Progenitor cell of endocrine pancreas (in vitro differentiated cells): ENCODE measurements at places on chromosomes 1 and 21. TPM values are rescaled to one million over a fixed set of nuclear protein-coding genes. Genes with fewer than 3 reads are reported as not detected.
A peak's percentile ranks its signal among the peaks of the same experiment; 100 is the strongest.

- peaks cover 9% of the 10 kb centered on the region for H3K4me1 ChIP-seq
- H3K27me3 ChIP-seq: no peaks in the 10 kb centered on the region
- peaks cover 40% of the 10 kb centered on the region for H3K36me3 ChIP-seq
Observed at GRCh38 chr1:114455102-114455785, 55.8 kb downstream of the TRIM33 start.

GRCh38 chr1:14852291-14852690 is 253.8 kb downstream of the KAZN start:
- no peak overlapping the region for H3K27ac ChIP-seq
- no peaks in the 10 kb centered on the region for H3K36me3 ChIP-seq
- DNase-seq: no peak
- H3K4me1 ChIP-seq: no peaks in the 10 kb centered on the region
- no peaks in the 10 kb centered on the region for H3K27me3 ChIP-seq

DNA sequence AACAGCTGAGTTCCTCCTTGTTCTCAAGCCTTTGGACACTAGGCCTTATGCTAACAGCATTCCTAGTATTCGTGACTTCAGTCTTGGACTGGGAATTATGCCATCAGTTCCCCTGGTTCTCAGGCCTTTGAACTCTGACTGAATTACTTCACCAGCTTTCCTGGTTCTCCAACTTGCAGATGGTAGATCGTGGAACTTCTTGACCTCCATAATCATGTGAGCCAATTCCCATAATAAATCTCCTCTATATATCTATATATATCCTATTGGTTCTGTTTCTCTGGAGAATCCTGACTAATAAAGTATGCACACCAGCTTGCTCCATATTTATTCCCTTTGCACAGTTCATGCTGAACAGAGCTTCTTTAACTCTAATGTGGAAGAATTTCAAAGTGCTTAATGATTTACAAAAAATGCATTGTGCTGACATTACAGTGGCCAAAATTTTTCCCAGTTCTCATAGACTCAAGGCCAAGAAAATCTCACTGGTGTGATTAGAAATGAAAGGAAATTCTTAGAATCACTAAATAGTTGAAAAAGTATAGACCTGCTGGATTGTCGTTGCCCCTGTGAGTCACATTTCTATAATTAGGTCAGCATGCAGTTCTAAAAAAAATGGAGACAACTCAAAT is 462.9 kb upstream of the ADAMTS5 start:
- no peak overlapping the region for H3K4me3 ChIP-seq
- H3K27me3 ChIP-seq: no peaks in the 10 kb centered on the region
- no peaks in the 10 kb centered on the region for H3K36me3 ChIP-seq
- H3K4me1 ChIP-seq: no peaks in the 10 kb centered on the region

DNA sequence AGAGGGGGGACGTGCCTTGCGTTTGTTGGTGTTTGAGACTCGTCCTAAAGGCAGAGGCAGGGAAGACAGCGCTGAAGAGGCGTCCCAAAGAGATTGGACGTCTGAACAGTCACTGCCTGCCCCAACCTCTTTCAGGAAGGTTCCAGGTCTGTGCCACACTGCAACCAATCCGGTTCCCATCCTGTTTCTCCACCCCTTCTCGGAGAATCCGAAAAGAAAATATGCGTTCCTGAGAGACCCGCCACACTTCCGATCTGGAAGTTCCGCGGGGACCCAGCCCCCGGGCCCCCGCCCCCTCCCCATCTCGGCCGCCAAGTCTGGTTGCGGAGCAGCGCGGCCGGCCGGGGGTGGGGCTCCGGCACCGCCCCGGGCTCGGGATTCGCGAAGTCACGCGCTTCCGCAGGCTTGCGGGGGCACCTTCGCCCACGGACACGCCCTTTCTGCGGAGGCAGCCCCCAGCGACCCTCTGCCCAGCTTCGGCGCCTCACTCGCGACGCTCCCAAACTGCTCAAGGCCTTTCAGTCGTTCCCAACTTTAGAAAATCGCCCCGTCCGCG is 124.5 kb upstream of the DPYD start:
- H3K36me3 ChIP-seq: no peaks in the 10 kb centered on the region
- peaks cover 8% of the 10 kb centered on the region for H3K4me1 ChIP-seq
- no peak for DNase-seq

GRCh38 chr1:3570066-3570986 is 41.0 kb downstream of the MEGF6 start:
- H3K27ac ChIP-seq: no peak overlapping the region
- no peaks in the 10 kb centered on the region for H3K27me3 ChIP-seq
- H3K4me1 ChIP-seq: no peaks in the 10 kb centered on the region
- no peak for DNase-seq
- H3K36me3 ChIP-seq: no peaks in the 10 kb centered on the region

Gene SPRR3
- total RNA-seq: not detected in 2 replicates

DNA sequence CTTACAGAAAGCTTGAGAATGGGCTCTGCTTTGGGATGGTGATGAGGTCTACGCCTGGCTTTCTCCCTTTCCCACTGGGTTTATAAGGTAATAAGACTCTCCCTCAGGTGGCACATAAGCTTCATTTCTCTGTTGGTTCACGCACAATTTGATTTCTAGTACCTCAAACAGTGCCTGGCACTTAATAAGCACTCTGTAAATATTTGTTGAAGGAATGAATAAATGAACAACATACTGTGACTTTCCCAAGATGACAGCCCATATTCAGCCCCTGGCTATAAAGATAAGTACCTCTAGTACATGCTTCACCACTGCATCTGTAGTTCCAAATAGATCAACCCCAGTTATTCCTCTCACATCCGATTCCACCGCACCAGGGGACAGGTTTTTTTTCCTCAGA is 17.8 kb downstream of the COPA start:
- no peak for DNase-seq
- H3K4me1 ChIP-seq: no peaks in the 10 kb centered on the region
- no peak overlapping the region for H3K4me3 ChIP-seq
- no peak overlapping the region for H3K27ac ChIP-seq

DNA sequence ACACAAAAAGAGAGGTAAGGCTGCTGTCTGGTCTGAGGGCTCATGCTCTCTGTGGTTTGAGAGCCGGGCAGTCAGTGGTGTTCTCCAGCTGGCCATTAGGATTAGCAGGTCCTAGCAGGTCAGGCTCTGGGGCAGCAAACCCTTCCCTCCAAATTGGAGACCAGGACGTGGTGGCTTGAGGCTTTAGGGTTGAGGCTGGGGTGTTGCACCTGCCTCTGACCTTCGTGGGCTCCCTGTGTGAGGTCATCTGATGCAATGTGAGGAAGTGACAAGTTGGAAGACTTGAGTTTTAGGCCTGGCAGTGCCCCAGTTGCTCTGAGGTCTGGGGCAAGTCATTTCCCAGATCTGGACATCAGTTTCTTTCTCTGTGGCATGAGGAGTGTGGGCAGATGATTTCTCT is 24.4 kb downstream of the SZRD1 start:
- no peaks in the 10 kb centered on the region for H3K27me3 ChIP-seq
- peaks cover 4% of the 10 kb centered on the region for H3K36me3 ChIP-seq
- no peak overlapping the region for H3K27ac ChIP-seq
- H3K4me3 ChIP-seq: no peak overlapping the region

GRCh38 chr1:168138134-168138533 is 1.4 kb upstream of the GPR161 start:
- no peaks in the 10 kb centered on the region for H3K27me3 ChIP-seq
- peak overlapping the region; percentile 93 for H3K4me3 ChIP-seq
- peaks cover 1% of the 10 kb centered on the region for H3K36me3 ChIP-seq
- H3K4me1 ChIP-seq: peaks cover 31% of the 10 kb centered on the region
- peak overlapping the region; percentile 49 for H3K27ac ChIP-seq

GRCh38 chr1:111205714-111206050 is 5.2 kb upstream of the DENND2D start:
- no peak for DNase-seq
- H3K27ac ChIP-seq: no peak overlapping the region
- peaks cover 17% of the 10 kb centered on the region for H3K4me1 ChIP-seq
- no peak overlapping the region for H3K4me3 ChIP-seq
- H3K27me3 ChIP-seq: peaks cover 19% of the 10 kb centered on the region
- no peaks in the 10 kb centered on the region for H3K36me3 ChIP-seq

Gene SPRR2A
- total RNA-seq: not detected in 2 replicates

Gene ALPL
- 18.8 and 19.8 TPM in 2 replicates for total RNA-seq

DNA sequence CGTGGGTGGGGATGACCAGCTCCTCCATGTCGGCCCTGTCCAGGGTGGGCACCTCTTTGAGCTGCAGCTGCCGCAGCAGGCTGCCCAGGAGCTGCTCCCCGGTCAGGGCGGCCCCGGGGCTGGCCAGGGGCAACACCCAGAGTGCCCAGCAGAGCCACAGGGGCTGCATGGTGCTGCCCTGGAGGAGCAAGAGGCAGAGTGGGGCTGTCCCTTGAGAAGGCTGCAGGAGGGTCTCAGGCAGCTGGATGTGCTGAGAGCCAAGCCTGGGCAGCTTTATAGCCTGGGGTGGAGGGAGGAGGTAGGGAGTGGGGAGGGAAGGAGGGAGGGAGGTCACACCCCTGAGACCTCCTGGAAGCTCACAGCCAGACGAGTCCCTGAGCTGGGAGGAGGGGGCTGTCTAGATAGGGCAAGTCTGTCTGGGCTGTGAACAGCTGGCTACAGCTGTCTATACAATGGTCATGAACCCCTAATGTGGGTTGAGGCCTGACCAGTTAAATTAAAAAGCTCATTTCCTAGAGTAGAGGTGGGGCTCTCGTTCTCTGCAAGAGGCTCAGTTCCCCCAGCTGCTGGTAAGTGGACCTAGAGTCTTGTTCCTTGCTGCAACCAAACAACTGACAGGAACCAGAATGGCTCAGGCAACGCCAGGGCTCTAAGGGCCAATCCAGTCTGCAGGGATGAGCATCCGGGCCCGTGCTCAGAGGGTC is at the start of gene LEFTY1:
LEFTY1 (minus strand) TSS at position 249 of the 704 bp plus-strand sequence; CDS start at position 169, 80 bp downstream.
- peak within 1 kb of the TSS; percentile 63 for H3K4me3 ChIP-seq
- no peak for DNase-seq
- no peaks in the 10 kb centered on the region for H3K27me3 ChIP-seq
- peaks cover 27% of the 10 kb centered on the region for H3K4me1 ChIP-seq

DNA sequence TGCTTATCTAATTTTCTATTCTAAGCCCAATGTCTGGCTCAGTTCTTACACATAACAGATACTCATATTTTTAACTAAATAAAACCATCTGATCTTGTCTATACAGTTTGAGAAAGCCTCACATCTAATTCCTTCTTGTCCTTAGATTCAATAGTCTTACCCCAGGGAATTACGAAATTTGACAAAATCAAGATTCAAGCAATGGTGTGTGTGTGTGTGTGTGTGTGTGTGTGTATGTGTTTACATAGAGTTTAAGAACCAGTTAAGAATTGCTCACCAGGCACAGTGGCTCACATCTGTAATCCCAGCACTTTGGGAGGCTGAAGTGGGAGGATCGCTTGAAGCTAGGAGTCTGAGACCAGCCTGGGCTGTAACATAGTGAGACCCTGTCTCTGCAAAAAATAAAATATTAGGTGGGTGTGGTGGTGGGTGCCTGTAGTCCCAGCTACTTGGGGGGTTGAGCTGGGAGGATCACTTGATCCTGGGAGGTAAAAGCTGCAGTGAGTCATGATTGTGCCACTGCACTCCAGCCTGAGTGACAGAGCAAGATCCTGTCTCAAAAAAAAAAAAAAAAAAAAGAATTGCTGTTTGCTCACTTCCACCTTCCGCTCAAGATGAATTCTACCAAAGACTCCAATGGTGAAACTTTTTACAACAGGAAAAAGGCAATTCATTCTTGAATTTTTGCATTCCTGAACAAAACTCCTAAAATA is 6.2 kb downstream of the WDR64 start:
- peaks cover 8% of the 10 kb centered on the region for H3K27me3 ChIP-seq
- no peak for DNase-seq
- no peaks in the 10 kb centered on the region for H3K4me1 ChIP-seq
- no peaks in the 10 kb centered on the region for H3K36me3 ChIP-seq
- H3K27ac ChIP-seq: no peak overlapping the region
- no peak overlapping the region for H3K4me3 ChIP-seq

DNA sequence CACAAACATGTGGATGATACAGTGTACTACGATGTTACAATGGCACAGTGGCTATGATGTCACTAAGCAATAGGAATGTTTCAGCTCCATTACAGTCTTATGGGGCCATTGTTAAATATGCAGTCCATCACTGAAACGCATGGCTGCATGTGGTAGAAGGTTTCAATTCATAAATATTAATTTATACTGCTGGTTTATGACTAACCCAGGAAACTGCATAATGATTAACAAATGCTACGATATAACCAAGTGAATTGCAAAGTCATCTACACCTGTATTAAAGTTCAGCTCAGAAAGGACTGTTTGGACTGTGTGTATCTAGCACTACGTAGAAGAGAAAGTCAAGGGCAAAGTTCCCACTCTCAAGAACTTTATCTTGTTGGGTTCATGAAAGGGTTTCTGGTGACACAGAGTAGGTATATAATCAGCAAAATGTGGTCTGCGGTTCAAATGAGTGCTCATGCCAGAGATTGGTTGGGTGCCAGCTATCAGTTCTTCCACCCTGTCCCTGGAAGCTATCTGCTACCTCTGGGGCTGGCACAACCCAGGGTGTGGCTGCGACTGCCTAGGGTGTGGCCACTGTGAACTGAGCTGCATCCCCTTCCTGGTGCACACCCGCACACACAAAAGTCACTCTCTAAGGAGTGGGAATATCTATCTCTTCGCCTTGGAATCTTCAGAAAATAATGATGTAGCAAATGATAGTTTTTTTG is 14.8 kb downstream of the MGST3 start:
- no peak overlapping the region for H3K27ac ChIP-seq
- H3K4me1 ChIP-seq: no peaks in the 10 kb centered on the region
- no peaks in the 10 kb centered on the region for H3K27me3 ChIP-seq
- peaks cover 2% of the 10 kb centered on the region for H3K36me3 ChIP-seq
- no peak for DNase-seq
- no peak overlapping the region for H3K4me3 ChIP-seq

DNA sequence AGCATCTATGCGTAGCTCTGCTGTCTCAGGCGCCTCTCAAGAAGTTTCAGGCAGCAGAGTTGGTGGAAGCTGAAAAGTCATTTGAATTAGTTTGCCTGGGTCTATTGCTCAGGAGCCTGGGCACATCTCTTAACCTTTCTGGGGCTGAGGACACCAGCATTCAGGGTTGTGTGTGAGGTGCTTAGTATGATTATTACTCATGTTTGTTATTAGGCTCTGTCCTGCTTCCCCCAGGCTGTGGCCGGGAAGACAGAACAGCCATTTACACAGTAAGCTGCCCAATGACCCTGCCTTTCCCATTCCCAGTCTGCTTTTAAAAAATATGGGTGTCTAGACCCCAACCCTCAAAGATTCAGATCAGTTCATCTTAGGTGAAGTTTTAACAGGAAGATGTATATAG is 53.9 kb upstream of the CACNA1E start:
- H3K27me3 ChIP-seq: peaks cover 34% of the 10 kb centered on the region
- H3K27ac ChIP-seq: peak overlapping the region; percentile 83
- no peaks in the 10 kb centered on the region for H3K36me3 ChIP-seq

Gene CNR2
- total RNA-seq: not detected in 2 replicates
